ENCODE measurements at places on chromosomes 2 and 18.

DNA sequence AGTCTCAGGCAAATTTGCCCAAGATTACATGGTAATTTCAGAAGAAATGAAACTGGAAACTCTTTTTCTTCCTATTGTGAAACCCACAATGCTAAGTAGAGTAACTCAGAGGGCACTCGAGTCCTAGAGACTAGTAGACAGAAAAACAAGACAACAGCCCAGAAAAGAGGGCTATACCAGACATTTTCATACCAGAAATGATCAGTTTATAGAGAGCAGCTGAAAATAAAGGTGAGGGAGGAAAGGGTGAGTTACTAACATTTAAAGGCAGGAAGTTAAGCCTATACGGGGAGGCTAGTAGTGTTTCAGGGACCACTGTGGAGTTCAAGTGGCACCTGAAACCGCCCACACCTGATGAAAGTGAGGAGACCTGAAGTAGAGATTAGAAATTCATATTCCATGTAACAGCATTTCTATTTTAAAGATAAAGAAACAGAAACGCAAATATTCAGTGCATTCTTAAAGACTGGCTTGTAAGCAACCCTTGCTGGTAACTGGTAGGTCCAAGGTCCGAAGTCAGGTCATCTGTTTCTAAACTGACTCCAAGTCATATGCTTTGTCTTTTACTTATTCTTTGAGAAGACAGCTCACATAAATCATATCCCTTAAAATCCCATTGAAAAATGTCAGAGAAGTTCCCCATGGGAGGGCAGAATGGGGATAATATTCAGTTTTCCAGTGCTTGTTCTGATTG is 145.1 kb upstream of the ITGB6 start:
- DNase-seq = no peak

- no peak for DNase-seq
Observed at GRCh38 chr2:204551512-204551863, 6.2 kb downstream of the PARD3B start.

DNA sequence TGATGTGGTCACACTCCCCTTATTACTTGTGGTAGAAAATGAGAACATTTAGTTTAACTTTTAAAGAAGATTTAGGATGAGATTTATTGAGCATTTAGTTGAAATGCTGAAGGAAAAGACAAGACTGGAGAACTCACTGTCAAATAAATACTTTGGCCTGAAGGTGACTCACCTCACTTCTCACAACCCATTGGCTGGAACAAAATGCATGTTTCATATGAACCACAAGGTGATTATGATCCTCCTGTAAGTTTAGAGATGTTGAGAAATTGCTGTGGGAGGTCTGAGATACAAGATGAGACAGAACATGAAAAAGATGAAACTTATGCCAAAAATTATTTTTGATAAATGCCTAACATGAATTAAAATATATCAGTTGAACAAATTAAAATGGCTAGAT is 1004.5 kb downstream of the SOCS6 start:
- DNase-seq = no peak

DNA sequence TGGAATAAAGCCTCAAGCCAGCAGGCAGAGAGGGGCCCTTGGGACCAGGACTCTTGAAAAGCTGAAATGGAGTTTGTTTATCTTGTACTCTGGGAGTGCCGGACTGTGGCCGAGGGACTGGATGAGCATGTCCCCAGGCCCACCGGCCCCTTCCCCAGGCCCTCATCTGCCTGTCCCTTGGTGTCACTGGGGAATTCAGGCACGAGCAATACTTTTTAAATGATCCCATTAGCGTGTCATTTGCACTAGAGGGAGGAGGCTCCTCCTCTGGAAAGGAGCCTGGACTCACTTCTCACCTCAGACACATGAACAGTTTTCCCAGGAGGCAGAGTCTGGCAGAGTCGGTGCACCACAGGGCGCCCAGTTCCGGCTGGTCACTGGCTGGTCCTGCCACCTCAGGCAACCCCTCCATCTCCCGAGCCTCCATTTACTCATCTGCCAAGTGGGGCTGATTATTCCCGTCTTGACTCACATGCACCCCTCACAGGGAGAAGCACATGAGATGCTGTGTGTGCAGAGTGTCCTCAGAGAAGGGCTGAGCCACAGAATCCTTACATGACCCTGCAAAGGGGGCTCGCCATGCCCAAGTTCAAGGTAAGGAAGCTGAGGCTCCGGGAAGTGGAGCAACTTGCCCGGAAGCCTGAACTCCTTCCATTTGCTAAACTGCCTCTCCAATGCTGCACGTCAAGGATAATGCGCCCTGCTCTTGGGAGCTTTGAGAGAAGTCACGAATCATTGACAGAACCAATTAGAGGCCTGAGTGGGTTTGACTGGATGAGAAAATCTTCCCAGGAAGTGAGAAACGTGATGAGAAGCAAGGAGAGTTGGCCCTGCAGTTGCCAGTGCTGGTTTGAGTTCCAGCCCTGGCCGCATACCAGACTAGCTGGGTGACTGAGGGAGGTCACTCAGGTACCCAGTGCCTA is 26.7 kb downstream of the CIB4 start:
- DNase-seq = no peak

DNA sequence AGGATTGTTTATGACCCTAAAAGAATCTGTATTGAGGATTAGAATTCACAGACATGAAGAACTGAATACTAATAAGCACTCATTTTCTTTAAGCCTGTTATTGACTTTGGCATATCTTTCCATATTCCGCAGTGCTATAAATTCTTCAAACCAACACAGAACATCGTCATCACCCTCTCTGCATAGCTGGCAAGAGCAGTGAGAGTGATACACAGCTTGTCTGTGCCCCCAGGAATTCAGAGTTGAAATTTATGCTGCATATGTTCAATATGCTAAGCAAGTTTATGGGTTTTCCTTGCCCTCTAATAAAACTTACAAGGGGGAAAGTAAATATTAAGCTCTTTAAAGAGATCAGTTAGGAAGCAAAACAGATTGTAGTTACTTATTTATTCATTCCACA is 32.7 kb downstream of the CTLA4 start:
- no peak for DNase-seq

GRCh38 chr18:24514439-24514838 is 54.0 kb downstream of the HRH4 start:
- no peak for DNase-seq
